ENCODE measurements at places on chromosomes 6 and 20. TPM values are rescaled to one million over a fixed set of nuclear protein-coding genes. Genes with fewer than 3 reads are reported as not detected.

IL20RA gene
- 10.7 TPM for total RNA-seq

TRAPPC3L gene
- 0.49 TPM for total RNA-seq

HDGFL1 gene
- not detected for total RNA-seq

LHFPL5 gene
- not detected for total RNA-seq
